ENCODE measurements at places on chromosomes 6 and 20.
A peak's percentile ranks its signal among the peaks of the same experiment; 100 is the strongest.

DNA sequence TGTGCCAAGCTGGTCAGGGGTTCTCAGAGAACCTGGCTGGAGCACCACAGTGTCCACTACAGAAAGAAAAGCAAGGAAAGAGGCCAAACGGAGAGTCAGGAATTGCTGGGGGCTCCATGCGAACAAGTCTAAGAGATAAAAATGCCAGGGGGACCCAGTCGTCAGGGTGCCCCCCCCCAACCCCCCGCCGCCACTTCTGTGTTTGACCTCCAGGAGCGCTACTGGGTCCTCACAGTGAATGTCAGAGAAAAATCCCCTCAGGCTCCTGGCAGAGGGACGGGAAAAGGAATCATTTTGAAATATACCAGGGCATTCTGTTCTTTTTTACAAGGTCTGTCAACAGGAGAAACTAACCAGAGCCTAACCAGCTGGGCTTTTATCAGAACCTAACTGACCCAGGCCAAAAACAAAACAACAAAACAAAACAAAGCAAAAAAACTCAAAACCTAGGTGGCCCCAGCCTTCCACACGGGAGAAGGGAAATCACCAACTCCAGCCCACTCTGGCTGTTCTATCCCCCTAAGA lies 17.9 kb upstream of the NELFCD start:
- no peak for DNase-seq

DNA sequence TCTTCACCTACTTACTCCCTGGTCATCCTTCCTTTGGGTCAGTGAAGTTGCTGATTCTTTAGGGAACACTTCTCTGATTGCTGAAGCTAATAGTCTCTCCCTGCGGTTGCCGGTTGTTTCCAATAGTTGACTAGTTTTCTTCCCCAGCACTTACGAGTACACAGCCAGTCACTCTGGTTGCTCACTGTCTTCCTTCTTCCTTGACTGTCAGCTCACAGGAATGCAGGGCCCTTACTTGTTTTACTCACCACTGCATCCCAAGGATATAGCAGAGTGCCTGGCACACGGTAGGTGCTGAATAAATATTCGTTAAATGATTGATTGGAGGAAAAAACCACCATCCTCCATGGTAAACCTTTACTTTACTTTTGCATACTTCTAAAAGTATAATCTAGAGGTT lies 345.0 kb downstream of the QKI start:
- no peak for DNase-seq

GRCh38 chr6:7631466-7631865 lies 41.5 kb downstream of the SNRNP48 start:
- DNase-seq: no peak

DNA sequence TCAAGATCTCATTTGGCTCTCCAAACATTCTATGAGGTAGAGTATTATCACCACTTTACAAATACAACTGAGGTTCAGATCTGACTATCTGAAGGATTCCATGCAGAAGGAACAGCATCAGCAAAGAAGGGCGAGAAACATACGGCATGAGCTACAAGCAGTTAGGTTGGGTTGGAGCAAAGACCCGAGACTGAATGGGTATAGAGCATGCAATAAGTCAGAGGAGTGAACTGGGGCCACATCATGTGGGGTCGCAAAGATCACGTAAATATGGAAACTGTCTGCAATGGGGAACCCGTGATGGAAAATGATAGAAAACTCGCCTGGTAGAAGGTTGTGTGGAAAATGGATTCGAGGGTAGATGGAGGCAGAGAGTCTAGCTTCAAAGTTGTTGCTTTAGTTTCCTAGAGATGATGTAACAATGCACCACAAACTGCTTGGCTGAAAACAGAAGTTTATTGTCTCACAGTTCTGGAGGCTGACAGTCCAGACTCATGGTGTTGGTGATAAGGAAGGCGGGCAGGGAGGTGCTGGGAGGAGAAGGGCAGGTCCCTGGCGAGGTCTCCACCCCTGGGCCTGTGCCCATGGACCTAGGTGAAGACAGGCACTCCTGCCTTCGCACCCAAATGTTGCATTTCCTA lies 44.3 kb upstream of the BCLAF1 start:
- no peak for DNase-seq

GRCh38 chr6:156943816-156944215 lies 166.6 kb downstream of the ARID1B start:
- DNase-seq: no peak

GRCh38 chr6:9248133-9248532 lies 812.8 kb upstream of the SLC35B3 start:
- DNase-seq: peak; percentile 80

- DNase-seq: no peak
Measured at GRCh38 chr6:68876792-68877493, 241.9 kb downstream of the ADGRB3 start.

DNA sequence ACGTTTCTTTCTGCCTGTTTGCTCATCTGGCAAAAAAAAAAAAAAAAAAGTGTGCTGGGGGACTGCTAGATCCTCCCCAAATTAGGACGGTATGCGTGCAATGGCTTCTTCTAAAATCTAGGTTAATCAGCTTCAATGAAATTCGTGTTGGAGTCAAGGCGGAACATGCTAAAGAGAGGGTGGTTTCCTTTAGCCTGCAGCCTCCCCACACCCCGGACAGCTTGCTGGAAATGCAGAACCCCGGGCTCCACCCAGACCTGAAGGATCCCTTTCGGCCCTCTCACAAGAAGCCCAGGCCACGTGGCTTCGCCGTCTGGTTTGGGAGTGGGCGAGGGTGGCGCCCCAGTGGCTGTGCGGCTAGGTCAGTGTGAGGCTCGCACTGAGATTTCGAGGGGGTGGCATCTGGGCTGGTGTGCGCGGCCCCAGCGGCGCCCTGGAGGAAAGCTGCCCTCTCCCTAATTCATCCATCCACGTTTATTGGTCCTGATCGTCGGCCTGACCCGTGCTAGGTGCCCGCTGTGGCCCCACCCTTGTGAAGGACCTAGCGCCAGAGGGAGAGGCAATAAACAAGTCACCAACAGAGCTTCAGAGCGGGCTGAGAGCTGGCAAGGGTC lies 49.0 kb downstream of the APCDD1L start:
- no peak for DNase-seq

- no peak for DNase-seq
Measured at GRCh38 chr6:49430187-49430586, 32.9 kb downstream of the MMUT start.

- peak; percentile 62 for DNase-seq
Measured at GRCh38 chr6:10418361-10418861, 3.5 kb upstream of the TFAP2A start.

DNA sequence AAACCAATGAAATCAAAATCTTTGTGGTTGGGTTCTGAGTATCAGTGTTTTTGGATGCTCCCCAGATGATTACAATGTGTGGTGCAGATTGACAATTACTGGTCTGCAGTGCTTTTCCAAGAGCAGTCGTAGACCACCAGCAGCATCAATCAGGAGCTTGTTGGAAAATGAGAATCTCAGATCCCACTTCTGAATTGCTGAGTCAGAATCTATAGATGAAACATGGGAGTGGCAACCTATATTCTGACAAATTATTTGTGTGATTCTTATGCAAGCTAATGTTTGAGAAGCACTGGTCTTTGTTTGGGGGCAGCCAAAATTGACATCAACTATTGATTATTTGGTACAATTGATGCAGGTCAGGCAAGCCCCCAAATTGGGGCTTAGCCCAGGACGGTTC lies 539.9 kb upstream of the BTBD3 start:
- no peak for DNase-seq

- no peak for DNase-seq
Measured at GRCh38 chr6:68572975-68573374, 62.1 kb upstream of the ADGRB3 start.

DNA sequence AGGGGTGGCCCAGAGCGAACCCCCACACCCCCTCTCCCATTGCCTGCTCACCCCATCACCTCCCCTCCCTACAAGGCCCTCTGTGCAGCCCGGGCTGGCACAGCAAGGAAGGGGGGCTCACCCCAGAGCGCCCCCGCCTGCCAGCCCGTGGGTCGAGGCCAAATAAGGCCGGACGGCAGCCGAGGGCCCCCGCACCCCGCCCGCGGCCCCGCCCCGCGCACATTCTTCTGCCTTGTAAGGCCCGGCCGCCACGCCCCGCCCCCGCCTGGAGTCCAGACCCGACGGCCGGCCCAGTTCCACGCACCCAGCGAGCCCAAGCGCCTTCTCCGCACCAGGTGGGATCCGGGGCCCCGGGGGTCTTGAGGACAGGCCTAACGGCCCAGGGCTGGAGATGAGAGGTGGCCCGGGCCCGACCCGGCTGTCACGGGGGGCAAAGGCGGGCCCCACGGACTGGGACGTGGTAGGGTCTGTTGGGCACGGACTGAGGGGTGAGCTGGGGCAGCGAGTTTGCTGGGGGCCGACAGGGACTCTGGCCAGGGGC lies at the start of gene MYL9:
Gene MYL9, plus strand, starts transcription at position 293 of the 541 bp plus-strand sequence. CDS start 3,366 bp downstream, outside the sequence.
- DNase-seq: peak; percentile 94

- no peak for DNase-seq
Measured at GRCh38 chr6:134173366-134173725, 120.9 kb upstream of the SLC2A12 start.

DNA sequence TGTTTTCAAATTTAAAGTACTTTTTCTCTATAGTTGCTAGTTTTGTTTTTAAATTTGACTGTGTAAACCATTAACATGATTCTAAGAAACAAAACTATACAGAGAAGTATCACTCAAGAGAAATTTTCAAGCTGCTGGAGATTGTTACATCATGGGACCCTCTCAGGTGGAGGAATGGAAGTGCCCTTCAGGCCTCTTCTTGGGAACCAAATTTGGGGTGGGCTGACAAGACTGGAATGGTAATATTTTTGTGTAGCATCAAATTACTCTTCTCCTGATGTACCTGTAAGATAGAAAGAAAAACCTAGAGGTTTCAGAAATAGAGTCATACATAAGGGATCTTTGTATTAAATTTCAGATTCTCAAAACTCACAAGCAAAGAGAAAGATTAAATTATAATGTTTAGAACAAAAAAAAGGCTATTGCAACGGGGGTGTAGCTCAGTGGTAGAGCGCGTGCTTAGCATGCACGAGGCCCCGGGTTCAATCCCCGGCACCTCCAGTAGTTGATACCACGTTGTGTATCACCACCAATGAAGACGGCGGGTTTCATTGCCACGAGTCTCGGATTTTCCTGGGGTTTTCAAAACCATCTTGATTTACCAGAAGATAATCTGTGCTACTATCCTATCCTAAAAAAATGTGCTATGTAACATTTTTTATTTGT lies 193.7 kb downstream of the GPX5 start:
- no peak for DNase-seq

GRCh38 chr6:16179970-16180431 lies 51.1 kb downstream of the MYLIP start:
- no peak for DNase-seq

All from islet precursor cell (in vitro differentiated cells).